ENCODE measurements at places on chromosomes 6 and 20.

DNA sequence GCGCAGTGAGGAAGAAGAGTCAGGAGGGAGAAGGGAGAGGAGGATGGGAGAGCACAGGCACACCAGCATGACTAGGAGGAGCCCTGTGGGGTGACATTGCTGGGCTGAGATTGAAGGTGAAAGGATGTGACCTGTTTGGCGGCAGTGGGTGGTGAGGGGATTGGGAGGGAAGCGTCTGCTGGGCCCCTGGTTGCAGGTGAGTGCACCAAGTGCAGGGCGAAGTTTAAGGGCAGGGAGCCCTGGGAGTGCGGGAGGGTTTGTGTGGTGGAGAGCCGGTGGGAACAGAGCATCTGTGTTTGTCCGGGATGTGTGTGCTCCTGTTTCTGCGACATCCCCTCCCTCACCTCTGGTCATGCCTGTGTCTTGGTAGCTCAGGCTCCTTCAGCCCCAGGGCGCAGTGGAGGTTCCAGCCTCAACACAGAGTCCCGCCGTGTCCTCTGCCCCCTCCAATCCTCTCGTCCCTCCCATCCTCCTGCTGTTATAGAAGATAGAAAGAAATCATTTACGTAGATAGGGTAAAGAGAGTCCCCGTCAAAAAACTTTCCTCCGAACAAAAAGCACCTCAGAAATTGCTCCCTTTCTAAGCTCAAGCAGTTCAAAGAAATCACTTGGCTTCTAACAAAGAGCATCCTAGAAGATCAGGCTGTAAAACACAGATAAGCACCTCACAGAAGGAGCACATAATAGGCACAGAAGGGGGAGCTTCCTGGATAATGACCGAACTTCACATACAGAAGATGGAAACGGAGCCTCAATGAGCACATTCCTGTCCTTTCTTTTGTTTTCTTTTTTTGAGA lies 25.0 kb downstream of the ULBP1 start:
- no peak for DNase-seq

DNA sequence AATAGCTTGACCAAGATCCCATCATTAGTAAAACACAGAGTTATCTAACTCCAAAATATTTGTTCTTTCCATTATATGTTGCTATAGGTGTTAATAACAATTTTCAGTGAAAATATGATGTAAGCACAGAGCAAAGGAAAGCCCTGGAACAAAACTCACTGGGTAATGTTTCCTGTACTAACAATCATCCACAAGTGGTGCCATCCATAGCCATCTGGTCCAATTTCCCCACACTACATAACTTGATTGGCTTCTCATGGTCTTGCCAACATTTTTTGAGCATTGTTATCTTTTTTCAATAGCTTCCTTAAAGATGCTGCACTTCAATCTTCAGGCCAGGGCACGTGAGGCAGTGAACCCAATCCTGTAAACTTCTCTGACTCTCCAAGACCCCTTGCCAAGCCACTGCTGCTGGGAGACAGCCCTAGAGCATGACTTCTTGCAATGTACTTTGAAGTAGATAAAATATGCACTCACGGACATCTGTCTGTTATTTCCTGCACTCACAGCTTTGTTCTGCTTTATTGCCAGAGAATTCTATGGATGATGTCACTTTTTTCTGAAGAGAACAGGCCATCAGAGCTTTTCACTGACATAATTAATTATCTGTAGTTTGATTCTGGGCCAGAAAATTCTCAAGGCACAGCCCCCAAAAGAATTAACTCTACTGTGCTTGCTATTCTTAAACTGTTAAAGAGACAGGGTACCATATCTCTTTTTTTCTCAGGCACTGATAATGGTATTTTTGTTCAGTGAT lies 97.5 kb upstream of the TMEM30A start:
- no peak for DNase-seq

DNA sequence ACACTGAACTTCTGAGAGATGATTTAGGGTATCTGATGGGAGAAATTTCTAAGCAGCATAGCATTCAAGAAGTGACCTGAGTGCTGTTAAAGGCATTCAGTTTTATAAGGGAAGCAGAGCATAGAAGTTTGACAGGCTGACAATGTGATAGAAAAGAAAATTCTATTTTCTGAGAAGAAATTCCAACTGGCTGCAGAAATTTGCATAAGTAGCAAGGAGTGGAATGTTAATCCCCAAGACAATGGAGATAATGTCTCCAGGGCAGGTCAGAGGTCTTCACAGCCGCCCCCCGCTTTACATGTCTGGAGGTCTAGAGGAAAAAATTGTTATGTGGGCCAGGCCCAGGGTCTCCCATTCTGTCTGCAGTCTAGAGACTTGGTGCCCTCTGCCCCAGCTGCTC lies 1361.8 kb upstream of the EYS start:
- no peak for DNase-seq

- no peak for DNase-seq
These were observed 108.4 kb downstream of the HUS1B start for GRCh38 chr6:548517-548916.

DNA sequence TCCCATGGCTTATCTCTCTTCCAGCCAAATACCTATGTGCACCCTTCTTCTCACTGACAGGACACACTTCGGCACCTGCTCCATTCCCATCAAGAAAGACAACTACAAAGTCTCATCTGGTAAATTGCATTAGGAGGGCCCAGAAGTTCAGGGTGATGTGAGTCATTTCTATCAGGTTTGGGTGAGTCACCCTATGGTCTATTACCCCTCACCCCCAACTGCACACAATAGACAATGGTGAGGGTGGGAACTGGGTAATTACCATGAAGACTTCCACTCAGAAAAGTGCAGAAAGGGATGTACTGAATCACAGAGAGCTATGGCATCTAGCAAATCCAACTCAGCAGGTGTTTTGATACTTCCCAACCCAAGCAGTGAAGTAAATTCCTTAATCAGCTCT lies 54.8 kb downstream of the OPN5 start:
- DNase-seq, result no peak

- no peak for DNase-seq
These were observed 184.2 kb downstream of the PLCB4 start for GRCh38 chr20:9253006-9253539.

DNA sequence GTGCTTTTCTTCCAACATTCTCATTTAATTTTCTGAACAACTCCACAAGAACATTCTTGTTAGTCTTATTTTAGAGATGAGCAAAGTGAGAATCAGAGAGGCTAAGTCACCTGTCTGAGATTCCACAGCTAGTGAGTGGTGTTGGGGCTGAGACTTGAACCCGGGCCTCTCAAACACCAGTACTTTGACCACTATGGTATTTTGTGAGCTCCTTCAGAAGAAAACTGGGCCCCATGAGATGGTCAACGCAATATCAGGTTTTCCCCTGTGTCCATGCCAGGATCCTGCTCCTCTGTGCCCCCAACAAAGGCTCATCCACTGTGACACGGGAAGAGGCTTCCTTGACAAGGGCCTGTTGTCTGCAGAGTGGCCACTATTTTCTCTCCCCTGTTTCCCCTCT lies 51.9 kb downstream of the MAFB start:
- DNase-seq, result no peak

DNA sequence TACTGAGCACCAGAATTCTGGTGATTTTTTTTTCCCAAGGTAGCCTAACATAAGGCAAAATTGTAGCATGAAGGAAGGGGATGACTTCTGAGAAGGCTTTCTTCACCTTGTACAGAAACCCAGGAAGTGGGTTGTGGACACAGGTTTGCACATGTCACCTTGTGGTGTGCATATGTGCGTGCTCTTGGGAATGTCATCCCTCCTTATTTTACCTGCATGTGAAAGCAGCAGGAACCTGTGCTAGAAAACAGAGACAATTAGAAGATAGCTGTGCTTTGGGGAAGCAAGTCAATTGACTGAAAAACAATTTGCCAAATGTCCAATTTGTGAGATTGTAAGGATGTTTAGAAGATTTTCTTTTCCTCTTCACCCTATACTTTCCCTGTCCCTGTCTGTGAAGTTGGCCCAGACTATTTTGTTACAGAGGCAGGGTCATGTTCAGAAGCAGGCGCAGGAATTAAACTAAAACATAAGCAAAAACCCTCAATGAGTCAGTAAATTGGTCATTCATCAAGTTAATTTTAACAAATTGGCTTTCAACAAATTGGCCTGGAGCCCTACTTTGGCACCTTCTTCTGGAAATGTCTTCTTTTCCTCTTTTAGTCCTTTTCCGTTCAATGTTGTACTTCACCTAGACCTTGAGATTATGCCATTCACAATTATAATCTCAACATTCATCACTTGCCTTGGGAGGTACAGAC lies 261.2 kb downstream of the ADGB start:
- DNase-seq, result no peak

- no peak for DNase-seq
These were observed 81.9 kb upstream of the CCDC28A start for GRCh38 chr6:138691595-138692057.

GRCh38 chr6:126048635-126049034 lies 62.3 kb downstream of the TRMT11 start:
- DNase-seq, result no peak

GRCh38 chr6:14280006-14280510 lies 162.5 kb downstream of the CD83 start:
- DNase-seq, result no peak

- DNase-seq, result no peak
These were observed 19.0 kb upstream of the STX11 start for GRCh38 chr6:144131248-144131709.
